ENCODE measurements at places on chromosomes 11 and 22.

DNA sequence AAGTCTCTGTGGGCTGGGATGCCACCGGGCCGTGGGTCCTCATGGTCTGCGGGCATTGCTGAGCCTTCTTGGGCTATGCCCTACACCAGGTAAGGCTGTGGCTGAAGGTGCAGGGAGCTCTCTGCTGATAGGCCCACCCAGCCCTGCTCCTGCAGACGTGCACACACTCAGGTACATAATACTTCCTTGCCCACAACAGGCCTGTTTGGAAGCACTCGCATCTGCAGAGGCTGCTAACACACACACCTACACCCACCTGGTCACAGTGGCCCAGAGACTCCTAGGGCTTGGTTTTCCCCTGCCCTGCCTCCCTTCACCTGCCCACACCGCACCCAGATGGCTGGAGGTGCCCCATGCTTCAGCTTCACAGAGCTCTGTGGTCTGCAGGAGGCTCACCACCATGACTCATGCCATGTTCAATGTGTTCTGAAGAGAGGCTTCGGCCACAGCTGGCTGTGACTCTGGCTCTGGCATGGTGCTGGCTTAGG lies 72.8 kb upstream of the KCNQ1OT1 start:
- DNase-seq = no peak

GRCh38 chr22:33389936-33390335 lies 331.8 kb upstream of the SYN3 start:
- no peak for DNase-seq

- no peak for DNase-seq
Measured at GRCh38 chr11:33893711-33894397, 2.0 kb upstream of the LMO2 start.

DNA sequence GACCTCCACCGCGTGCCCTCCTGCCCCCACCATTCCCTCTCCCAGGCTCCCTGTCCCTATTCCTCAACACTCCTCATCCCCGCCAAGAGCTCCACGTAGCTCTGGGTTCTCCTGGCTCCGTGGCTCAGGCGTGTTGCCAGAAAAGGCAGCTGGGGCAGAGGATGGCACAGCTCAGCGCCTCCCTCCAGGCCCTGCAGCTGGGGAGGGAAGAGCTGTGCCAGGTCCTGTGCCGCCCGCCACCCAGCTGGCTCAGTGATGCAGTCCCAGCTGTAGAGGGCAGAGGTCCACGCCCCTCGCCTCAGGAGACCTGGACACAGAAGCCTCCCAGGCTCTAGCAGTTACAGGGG lies 4.2 kb downstream of the ARHGAP1 start:
- DNase-seq = no peak

DNA sequence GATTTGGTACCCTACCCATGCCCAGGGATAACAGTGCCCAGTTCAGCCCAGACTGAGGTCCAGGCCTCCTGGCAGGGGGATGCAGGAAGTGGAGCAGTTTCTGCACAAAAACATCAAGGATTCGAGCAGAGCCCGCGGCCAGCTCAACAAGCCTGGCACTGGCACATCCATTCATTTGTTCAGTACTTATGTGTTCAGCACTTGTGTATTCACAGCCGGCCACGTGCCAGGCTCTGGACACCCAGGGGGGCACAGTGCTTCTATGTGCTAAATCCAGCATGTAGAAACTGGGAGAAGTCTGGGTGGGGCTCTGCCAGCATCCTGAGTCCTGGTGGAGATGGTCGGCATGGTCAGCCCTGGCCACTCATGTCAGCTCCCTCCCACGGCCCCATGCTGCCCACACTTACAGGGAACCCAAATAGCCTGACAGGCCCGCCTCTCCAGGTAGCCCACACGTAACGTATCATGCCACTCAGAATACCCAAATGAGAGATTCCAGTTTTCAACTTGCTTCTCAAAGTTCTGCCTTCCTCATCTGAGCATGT lies 28.5 kb downstream of the LINC01488 start:
- no peak for DNase-seq
